ENCODE measurements at places on chromosomes 2 and 18. TPM values are rescaled to one million over a fixed set of nuclear protein-coding genes. Genes with fewer than 3 reads are reported as not detected.

The SCG2 gene
- not detected for total RNA-seq

The LINC00305 gene
- not detected for total RNA-seq

The IFIH1 gene
- total RNA-seq, result 50.4 TPM

The EML6 gene
- total RNA-seq, result 2.1 TPM

The ICOS gene
- 32.0 TPM for total RNA-seq

The CD8B gene
- total RNA-seq, result 475 TPM

The GCG gene
- not detected for total RNA-seq

The STEAP3 gene
- 0.19 TPM for total RNA-seq

The PIK3C3 gene
- 51.7 TPM for total RNA-seq

The INHA gene
- total RNA-seq, result not detected

The POTEE gene
- 0.47 TPM for total RNA-seq

The CD28 gene
- 52.7 TPM for total RNA-seq

The DOCK10 gene
- 273 TPM for total RNA-seq

The TMEM198 gene
- total RNA-seq, result 0.85 TPM

The RNU2-63P gene
- total RNA-seq, result 21.5 TPM

The SKOR2 gene
- total RNA-seq, result not detected

The TMEM37 gene
- total RNA-seq, result not detected

The RNF144A gene
- total RNA-seq, result 78.7 TPM

The FTCDNL1 gene
- 2.0 TPM for total RNA-seq

The SNRPD1 gene
- 74.6 TPM for total RNA-seq

The STRADB gene
- total RNA-seq, result 24.9 TPM

The MERTK gene
- total RNA-seq, result 0.89 TPM

The ALK gene
- total RNA-seq, result not detected

The GALNT5 gene
- not detected for total RNA-seq

The FAM237A gene
- not detected for total RNA-seq

The ARHGAP25 gene
- 109 TPM for total RNA-seq

The CRYBA2 gene
- not detected for total RNA-seq

The KCNF1 gene
- total RNA-seq, result not detected

The TRABD2A gene
- total RNA-seq, result 81.1 TPM

The NEU4 gene
- 0.20 TPM for total RNA-seq

The FAM110C gene
- 0.68 TPM for total RNA-seq

The MBD1 gene
- total RNA-seq, result 123 TPM

The NEU2 gene
- not detected for total RNA-seq

The COLEC11 gene
- 0.39 TPM for total RNA-seq

The ZNF396 gene
- 2.8 TPM for total RNA-seq

The CLASP1 gene
- 64.4 TPM for total RNA-seq

The IFT172 gene
- total RNA-seq, result 17.9 TPM

The RAB6C gene
- total RNA-seq, result not detected

The NBEAL1 gene
- 19.6 TPM for total RNA-seq

The C2orf15 gene
- total RNA-seq, result 2.3 TPM

The CROCC2 gene
- not detected for total RNA-seq

The SFXN5 gene
- 11.9 TPM for total RNA-seq

The CD226 gene
- 46.4 TPM for total RNA-seq

The PLEKHH2 gene
- 1.2 TPM for total RNA-seq

The IL36G gene
- not detected for total RNA-seq

The PROKR1 gene
- not detected for total RNA-seq

The ATP6V1B1 gene
- total RNA-seq, result not detected

The DNAJC5G gene
- total RNA-seq, result not detected

The STARD6 gene
- not detected for total RNA-seq

The CTDSP1 gene
- 169 TPM for total RNA-seq

The TCF23 gene
- not detected for total RNA-seq

The OBSL1 gene
- not detected for total RNA-seq

The MAP2 gene
- not detected for total RNA-seq

Data from activated naive CD8-positive, alpha-beta T cell treated with anti-CD3 and anti-CD28 coated beads, Interleukin-2, amount 10 ng/mL, durations not matched to agents 7 days and 5 days (primary cell).